CD4-positive, CD25-positive, alpha-beta regulatory T cell (primary cell): ENCODE measurements at places on chromosomes 5 and 9.

GRCh38 chr9:83266666-83267496 is 203.9 kb upstream of the RASEF start:
- no peak for DNase-seq

DNA sequence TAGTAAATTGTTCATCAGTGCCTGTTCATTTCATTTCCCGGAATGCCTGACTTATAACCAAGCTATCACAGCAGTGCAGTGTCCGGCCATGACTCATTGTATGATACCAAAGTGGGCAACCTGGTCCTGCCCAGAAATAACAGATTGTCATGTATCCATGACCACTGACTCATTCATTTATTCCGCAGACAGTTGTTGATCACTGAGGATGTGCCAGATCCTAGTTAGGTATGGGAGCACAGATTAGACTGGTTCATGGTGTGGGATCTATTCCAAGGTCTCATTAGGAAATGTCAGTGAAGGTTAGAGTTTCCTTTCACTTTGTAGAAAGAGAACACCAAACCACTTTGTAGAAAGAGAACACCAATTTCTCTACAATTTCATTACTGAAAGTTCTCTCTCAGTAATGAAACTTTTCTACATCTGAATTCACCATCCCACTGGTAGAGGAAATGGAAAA is 8.7 kb downstream of the NREP start:
- no peak for DNase-seq

GRCh38 chr9:128862401-128862851 is 19.3 kb downstream of the KYAT1 start:
- DNase-seq, result no peak

DNA sequence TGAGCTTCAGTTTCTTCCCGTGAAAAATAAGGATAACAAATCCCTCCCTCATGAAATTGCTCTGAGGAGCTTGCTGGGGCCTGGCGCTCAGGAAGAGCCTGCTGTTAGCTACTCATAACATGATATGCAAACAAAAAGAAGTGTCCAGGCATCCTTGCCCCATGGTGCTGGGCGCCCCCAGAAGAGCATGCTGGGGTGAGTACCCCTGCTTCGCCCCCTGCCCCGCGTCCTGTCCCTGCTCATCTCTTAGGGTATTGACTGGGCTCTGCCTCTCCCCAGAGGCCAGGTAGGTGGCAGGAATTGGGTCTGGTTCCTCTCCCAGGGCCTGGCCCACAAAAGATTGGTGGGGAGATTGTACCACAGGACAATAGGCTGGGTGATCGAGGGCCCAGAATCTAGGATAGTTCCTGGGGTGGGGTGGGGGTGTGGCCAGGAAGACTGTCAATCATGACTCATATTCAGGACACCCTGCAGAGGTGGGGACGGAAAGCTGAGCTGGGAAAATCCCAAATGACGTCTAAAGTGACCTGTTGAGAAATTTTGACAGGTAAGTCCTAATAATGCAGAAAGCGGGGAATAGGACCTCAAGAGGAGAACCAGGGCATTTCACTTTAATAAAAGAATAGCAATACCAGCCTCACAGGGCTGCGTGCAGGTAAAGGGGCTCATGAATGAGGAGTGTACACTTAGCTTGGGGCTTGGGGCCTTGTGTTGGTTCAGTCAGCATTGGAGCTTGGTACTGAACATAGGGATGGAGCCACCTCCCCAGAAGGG is 8.9 kb downstream of the PITX1 start:
- DNase-seq, result no peak

DNA sequence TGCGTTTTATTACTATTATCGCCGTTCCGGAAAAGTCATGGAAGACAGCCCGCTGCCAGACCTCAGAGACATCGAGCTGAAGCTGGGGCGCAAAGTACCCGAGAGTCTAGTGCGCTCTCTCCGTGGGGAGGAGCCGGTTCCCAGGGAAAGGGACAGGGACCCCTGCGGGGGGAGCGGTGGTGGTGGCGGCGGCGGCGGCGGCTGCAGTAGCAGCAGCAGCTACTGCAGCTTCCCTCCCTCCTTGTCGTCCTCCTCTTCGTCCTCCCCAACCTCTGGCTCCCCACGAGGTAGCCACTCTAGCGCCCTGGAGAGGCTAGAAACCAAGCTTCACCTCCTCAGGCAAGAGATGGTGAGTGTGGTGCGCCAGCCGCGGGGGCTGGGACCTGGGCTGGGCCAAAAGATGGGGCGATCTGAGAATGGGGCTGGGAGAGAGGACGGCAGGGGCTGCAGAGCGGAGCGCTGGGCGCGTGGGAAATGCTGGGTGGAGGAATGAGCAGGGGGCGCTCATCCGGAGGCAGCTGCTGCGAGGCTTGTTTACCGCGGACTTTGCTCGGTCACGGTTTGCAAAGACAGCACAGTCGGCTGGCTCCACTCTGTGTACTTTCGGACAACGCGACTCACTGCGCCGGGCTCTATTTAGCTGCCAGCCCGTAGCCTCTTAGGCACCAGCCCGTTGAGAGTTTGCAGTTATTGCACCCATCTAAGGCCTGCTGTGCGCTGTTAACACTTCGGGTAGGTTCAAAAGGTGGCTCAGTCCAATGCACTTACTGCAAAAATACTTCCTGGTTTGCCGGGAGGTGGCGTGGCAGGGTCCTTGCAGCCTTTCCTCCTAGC is 1.1 kb downstream of the LURAP1L start:
- no peak for DNase-seq

DNA sequence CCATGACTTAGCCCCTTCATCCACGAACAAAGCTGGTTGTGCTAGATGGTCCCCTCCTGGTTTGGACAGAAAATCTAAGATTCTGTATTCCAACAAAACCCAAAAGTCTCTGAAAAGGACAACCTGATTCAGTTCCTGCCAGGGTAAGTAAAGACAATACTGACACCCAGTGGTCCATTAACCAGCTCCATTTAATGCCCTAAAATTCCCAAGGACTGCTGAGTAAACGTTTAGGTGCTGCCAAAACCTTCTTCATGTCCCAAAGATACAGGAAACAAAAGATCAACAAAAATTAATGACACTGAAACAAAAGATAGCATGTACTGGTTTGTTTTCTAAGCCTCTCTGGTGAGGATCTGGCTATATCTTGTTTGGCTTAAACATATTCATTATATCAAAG is 25.3 kb upstream of the PPP1R2B start:
- DNase-seq, result no peak

- no peak for DNase-seq
Observed at GRCh38 chr9:70402213-70402612, 12.2 kb downstream of the KLF9 start.

- DNase-seq, result peak; percentile 70
Observed at GRCh38 chr5:172932313-172933017, 26.8 kb upstream of the RPL26L1 start.

GRCh38 chr9:72855890-72856523 is 96.8 kb downstream of the ALDH1A1 start:
- no peak for DNase-seq

DNA sequence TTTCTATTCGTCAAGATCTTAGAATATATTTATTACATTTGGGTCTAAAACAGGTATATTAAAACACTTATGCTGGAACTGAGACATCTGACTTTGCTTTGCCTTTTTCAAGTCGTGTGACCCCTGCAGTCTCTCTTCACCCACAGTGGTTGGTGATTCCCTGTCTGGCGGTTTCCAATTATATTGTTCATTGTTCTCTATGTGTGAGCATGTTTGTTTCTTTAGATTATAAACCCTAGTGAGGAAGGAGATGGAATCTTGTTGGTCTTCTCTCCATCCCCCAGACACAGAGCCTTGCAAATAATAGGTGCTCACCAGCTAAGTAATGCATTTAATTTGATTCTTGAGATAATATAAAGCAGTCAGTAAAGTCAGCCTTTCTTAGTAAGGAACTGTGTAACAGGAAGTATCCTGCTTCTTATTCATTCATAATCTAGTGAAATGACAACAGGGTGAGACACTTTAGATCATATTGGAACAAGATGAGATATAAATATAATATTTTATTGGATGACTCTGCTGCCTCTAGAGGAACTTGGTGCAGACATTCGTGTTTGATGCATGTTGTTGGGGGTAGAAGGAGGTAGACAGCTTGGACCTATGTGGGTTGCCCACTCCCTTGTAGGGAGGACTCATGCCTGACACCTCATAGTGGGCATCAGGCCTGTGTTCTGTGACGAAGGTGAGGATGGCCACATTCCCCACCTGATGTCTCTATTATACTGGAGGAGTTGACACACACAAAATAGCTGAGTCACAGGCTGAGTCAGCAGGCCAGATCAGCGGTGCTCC is 88.1 kb downstream of the FGF1 start:
- no peak for DNase-seq

DNA sequence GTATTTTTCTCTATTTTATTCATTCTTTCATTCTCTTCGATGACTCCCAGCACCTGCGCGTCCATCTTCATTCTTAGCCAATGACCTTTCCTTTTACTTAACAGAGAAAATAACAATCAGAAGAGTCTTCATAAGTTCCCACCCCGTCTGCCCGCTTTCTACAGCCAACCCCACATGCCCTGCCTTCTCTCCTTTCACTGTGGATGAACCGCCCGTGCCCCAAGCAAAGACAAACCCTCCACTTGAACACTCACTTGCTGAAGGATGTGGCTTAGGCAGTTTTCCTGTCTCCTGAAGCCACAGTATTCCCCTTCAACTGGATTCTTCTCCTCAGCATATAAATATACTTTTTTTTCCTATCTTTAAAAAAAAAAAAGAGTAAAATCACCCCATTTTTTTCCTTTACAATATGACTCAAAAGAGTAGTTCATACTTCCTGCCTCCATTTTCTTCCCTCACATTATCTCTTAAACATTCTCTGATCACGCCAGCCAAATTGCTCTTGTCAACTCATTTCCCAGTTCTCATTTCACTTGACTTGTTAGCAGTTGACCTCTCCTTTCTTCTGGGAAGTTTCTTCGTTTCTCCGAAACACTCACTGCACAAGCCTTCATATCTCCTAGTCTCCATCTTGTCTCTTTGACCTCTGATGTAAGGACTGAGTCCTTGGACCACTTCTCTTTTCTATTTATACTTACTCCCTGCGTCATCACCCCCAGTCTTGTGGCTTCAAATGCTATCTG is 11.1 kb downstream of the NIPSNAP3B start:
- DNase-seq, result no peak

- DNase-seq, result no peak
Observed at GRCh38 chr5:37720550-37720952, 119.3 kb downstream of the GDNF start.

GRCh38 chr5:80963521-80963895 is 3.3 kb downstream of the RASGRF2 start:
- DNase-seq, result no peak

- no peak for DNase-seq
Observed at GRCh38 chr5:81842795-81843398, 92.0 kb upstream of the SSBP2 start.

- DNase-seq, result no peak
Observed at GRCh38 chr5:73170522-73170921, 2.5 kb upstream of the TMEM174 start.

GRCh38 chr9:18056269-18056992 is 417.5 kb upstream of the ADAMTSL1 start:
- DNase-seq, result no peak

DNA sequence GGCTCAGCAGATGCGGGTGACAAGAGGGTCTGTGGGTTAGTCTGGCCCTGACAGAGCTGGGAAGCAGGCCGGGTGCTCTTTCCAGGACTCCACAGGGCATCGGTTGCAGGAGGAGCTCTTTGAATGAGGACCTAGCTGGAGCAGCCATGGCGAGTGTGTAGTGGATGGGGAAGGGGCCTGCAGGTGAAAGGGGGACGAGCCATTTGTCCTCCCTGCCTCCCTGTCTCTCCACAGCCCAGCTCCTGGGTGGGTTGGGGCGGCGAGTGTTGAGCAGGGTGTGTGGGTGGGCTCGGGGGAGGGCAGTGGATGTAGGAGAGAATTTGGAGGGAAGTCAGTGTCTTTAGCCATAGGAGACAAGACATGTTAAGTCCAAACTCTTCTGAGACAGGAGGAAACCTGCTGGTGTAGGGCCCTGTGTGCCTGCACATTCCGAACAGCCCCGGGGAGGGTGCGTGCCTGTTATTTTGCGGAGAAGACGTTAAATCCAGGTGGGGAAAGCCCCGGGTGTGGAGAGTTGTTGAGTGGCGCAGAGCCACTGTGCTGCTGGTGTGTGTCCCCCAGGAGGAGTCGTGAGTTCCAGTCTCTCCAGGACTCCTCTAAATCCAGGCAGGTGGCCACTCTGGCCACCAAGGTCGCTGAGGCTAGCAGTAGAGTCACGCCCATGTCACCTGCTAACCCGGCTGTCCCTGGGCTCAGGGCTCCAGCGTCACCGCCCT is 73.6 kb downstream of the PSMB7 start:
- DNase-seq, result no peak

- DNase-seq, result no peak
Observed at GRCh38 chr5:150502106-150502505, 5.8 kb upstream of the NDST1 start.

GRCh38 chr5:11563822-11564221 is 340.4 kb downstream of the CTNND2 start:
- DNase-seq, result no peak

GRCh38 chr5:28957450-28957849 is 1919.1 kb upstream of the CDH9 start:
- no peak for DNase-seq

- DNase-seq, result no peak
Observed at GRCh38 chr9:74736646-74737045, 151.1 kb downstream of the TRPM6 start.

GRCh38 chr9:2802494-2802921 is 41.4 kb downstream of the PUM3 start:
- DNase-seq, result no peak

GRCh38 chr5:142821034-142821732 is 51.0 kb downstream of the ARHGAP26 start:
- no peak for DNase-seq

GRCh38 chr5:81830596-81830995 is 79.7 kb upstream of the SSBP2 start:
- DNase-seq, result no peak

DNA sequence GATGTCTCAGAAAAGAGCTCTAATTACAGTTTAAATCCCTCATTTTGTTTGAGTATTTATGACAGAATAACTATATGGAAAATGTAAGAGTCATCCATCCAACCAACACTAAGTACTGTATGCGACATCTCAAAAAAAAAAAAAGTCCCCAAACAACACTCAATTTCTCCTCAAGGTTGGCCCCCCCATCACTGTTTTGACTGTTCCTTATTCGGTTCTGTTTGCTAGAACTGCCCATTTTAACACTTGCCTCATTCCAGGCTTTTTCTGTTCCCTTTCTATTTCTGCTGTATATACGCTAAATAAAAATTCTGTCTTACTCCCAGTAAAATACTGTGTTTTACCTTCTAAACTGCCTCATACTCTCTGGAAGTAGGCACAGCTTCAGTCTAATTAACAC is 25.2 kb downstream of the GLDC start:
- no peak for DNase-seq

GRCh38 chr9:113851873-113852272 is 24.2 kb upstream of the ZNF618 start:
- no peak for DNase-seq

DNA sequence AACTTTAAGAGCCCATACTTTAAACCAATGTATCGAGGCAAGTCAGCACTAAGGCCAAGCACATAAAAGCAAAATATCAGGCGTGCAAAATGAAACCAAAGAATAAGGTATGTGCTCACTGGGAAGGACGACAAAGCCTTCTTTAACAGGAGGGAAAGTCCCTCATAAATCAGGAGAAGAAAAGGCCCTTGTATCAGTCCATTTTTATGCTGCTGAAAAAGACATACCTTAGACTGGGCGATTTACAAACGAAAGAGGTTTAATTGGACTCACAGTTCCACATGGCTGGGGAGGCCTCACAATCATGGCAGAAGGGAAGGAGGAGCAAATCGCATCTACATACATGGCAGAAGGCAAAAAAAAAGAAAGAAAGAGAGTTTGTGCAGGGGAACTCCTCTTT is 68.9 kb downstream of the UBE2QL1 start:
- no peak for DNase-seq
